ENCODE measurements at places on chromosomes 12 and 14. TPM values are rescaled to one million over a fixed set of nuclear protein-coding genes. Genes with fewer than 3 reads are reported as not detected.

The AHNAK2 gene
- total RNA-seq: 137 TPM

The OR6C2 gene
- total RNA-seq: not detected

The NAA30 gene
- total RNA-seq: 10.6 TPM

The KRT71 gene
- not detected for total RNA-seq

The TSPAN9 gene
- total RNA-seq: 60.1 TPM

The CCDC88C gene
- total RNA-seq: under 0.01 TPM

The SCNN1A gene
- 0.16 TPM for total RNA-seq

The IKBIP gene
- total RNA-seq: 48.5 TPM

The BMAL2 gene
- total RNA-seq: 8.4 TPM

The COA8 gene
- 7.1 TPM for total RNA-seq

The RAB35 gene
- total RNA-seq: 21.6 TPM
